Right ventricle myocardium inferior (tissue), 1 donor: ENCODE measurements at places on chromosomes 3 and 15.

DNA sequence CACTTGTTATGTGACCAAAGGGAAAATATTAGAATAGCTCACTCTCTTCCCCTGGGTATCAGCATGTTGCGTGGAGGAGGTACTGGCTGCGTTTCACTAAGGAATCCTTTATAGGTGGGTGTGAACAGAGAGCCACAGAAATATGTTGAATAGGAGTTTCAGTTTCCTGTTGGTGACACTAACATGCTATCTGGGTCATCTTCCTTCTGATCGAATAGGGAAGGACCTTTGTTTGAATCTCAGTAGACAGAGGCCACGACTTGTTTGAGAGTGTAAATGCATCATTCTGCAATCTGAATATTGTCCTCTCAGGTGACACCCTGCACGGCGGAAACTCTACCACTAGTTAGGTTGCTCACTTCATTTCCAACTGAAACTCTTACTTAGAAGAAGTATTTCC lies 157.9 kb upstream of the SLC2A2 start:
- DNase-seq, result no peak

DNA sequence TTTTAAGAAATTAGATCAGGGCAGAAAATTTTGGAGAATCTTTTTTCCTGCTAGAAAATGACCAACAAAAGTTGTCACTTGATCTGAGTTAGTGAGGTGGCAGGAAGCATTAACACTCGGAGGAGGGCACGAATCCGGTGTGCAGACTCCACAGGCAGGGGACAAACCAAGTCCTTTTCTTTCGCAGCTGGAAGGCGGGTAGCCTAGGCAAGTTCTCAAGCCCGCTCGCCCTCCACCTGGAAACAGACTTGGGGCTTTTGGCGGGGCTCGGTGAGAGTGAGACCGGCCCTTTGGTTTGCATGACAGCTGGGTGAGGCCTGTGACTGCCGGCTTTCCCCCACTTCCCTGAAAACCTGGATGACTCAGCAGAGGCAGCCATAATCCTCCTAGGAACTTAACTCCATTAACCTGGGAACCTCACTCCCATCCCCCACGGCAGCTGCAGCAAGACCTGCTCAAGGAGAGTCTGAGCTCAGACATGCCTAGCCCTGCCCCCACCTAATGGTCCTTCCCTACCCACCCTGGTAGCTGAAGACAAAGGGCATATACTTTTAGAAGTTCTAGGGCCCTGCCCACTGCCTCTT lies 134.8 kb downstream of the MFSD1 start:
- DNase-seq, result no peak

- no peak for DNase-seq
Measured at GRCh38 chr15:32659340-32660155, 18.0 kb downstream of the SCG5 start.

DNA sequence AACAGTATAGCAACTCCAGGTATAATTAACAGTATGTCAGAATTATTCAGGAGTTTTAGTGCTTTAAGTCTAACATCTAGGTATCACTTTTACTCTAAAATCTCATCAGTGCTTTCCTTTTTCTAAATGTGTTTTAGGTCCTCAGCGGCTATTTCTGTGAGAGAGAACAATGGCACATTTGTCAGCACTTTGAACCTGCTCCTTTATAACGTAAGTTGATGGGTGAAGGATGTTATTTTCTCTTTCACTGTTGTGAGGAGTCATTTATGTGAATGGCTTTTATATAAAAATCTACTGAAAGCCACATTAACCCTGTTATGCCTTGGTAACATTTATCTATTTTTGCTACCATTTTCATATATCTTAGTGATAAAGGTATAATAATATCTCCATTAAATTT lies 22.8 kb downstream of the ZPLD1 start:
- no peak for DNase-seq

- no peak for DNase-seq
Measured at GRCh38 chr15:46646490-46646889, 1011.7 kb downstream of the SQOR start.

DNA sequence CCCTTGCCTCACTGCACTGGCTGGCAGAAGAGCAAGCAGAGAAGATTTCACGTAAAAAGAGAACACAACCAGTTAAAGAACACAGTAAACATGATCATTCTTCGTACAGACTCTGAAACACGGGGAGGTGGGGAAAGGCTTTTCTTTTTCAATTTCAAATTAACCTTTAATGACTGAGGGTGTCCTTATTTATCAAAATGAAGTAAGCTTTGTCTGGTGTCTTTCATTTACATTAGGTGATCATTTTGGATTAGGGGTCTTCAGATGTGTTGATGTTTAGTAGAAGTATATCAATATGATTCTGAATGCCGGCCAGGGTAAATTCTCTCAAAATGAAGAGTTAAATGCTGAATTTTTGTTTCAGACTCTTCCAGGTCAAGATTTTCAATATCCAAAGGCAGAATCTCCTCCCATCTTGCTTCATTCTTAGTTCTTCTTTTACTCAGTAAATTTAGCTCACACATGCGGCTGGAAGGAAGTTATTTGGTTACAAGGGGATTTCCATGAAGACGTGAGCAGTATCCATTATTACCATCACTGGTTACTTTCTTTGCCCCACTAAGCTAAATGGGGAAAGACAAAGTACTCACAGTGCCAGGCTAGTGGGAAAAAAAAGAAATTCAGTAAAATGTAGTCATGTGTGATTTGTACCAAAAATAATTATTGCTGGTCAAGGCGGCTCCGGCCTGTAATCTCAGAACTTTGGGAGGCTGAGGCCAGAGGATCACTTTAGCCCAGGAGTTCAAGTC lies 272.2 kb upstream of the NR2F2 start:
- DNase-seq, result no peak

DNA sequence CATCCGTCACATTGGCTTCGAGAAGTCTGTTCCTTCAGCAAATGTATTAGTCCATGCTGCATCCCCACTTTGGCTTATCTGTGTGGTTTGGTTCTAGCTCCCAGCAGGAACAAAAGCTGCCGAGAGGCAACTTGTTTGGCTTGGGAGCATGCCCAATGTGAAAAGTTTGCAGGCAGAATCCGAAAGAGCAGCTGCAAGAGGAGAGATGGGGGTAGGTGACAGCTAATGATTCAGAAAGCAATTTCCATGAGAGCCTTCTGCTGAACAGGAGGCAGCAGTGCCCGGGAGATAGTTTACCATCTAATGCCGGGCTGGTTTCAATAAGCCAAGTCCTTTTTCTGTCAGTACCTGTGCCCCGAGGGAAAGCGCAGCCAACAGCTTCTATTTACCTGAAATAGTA lies 60.2 kb downstream of the GRM7 start:
- no peak for DNase-seq

DNA sequence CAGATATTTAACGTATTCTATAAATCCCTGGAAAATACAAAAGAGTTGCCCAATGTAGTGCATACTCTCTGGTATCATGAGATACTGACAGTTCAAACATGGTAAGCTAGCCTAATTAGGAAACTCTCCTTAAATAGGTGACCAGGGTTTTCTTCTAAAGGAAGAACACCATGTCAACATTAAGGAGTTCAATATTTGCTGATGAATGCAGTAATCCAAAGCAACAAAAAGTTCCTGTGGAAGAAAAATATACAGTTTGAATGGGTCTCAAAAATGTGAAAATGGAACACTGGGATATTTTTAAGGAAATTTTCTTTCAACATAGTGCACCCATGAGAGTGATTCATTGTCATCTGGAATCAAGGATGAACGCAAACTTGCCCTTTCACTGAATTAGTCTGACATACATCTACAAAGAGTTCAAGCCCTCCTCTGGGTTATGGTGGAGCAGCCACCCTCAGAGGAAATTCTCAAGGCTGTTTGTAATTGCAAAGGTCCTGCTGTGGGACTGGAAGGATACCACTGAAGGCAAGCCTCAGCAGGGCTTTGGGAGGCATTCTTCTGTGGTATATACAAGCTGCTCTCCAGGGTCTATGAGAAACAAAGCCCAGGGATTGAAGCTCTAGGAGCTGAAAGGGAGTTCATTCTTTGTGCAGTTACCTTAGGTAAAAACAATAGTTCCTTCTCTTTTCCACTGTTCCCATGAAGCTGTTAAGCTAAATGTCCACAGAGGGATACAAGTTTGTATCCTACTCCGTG lies 700.3 kb downstream of the TUSC7 start:
- no peak for DNase-seq

DNA sequence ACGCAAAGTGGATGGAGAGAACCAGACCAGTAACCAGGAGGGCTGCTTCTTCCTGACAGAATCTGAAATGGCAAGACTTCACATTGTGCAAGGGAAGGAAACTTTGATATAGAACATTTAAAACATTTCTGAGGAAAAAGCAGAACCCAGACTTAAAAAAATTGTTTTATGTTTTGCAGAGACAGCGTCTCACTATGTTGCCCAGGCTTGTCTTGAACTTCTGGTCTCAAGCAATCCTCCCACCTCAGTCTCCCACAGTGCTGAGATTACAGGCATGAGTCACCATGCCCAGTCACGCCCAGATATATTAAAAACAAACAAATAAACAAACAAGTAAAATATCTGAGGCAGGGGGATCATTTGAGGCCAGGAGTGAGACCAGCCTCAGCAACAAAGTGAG lies 46.2 kb downstream of the CRTAP start:
- no peak for DNase-seq

DNA sequence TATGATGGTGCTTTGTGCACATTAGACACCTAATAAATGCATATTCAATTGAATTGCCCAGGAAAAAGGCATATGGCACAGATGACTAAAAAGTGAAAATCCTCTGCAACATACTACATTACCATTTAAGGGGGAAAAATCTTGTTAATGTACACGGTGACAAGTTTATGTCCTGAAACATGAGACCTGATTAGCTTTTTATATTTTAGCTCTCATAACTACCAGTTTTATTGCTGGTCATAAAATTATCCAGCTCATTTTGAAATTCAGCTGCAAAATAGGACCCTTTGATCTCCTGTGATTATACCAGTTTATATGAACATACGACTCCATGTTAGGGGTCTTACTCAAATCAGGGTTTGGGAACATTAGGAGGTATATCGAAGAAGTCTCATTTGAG lies 684.6 kb upstream of the CCDC54 start:
- DNase-seq, result no peak

DNA sequence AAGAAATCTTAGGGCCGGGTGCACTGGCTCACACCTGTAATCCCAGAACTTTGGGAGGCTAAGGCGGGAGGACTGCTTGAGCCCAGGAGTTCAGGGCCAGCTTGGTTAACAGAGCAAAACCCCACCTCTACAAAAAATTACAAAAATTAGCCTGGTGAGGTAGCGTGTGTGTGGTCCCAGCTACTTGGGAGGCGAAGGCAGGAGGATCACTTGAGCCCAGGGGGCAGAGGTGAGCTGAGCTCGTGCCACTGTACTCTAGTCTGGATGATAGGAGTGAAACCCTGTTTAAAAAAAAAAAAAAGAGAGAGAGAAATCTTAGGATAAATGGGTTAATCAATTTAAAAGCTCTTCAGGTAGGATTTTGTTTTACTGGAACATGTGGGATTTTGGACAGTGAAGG lies 31.2 kb upstream of the DUT start:
- no peak for DNase-seq

DNA sequence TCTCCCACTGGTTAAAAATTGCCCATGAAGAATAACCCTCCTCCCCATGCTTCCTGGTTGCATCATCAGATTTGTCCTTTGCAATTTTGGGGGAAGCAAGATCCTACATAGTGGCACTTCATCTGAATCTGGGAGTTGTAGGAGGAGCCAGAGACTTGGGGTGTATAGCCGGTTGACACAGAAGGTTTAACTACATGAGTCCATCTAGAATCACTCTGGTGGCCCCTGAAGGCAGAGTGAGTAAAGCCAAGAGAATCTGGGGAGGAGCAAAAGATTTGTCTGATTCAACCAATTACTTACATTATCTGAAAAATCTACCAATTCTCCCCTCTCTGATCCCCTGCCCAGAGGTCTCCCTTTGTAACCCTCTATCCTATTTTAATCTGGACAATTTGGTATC lies 50.1 kb downstream of the SYN2 start:
- no peak for DNase-seq

- DNase-seq, result no peak
Measured at GRCh38 chr3:169094204-169094603, 569.3 kb downstream of the MECOM start.

- no peak for DNase-seq
Measured at GRCh38 chr3:152434142-152434541, 165.4 kb downstream of the MBNL1 start.

DNA sequence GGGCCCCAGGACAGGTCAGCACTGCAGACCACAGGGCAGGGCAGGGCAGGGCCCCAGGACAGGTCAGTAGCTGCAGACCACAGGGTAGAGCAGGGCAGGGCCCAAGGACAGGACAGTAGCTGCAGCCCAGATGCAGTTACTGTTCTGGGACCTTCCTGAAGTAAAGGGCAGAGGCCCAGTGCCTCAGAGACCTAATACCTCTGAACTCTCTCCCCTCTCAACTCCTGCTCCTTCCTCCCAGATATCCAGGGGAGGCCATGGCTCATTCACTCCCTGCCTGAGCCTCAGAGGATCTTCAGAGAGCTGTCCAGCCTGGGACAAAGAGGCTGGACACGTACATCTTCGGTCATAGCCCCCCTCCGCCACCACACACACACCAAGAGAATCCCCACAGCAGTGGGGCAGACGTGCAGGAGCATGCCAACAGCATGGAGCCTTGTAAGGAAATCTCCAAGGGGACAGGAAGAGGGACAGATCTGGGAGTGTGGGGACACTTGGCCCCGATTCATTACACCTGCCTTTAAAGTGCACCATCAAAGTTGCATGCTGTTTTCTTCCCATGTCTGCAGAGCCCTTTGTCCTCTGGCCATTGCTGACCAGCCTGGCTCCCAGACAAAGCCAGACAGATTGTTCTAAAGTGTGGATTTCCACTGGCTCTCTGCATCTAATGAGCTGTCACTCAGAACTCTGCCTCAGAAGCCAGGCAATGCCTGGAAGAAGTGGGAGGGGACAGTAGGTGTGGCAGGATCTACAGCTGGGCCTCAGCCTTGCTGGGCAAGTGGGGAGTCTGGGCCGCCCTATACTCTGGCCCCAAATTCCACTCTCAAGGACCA lies 24.2 kb upstream of the BUB1B start:
- DNase-seq, result no peak

GRCh38 chr3:112233083-112233482 lies 60.9 kb downstream of the SLC9C1 start:
- DNase-seq, result peak; percentile 20

DNA sequence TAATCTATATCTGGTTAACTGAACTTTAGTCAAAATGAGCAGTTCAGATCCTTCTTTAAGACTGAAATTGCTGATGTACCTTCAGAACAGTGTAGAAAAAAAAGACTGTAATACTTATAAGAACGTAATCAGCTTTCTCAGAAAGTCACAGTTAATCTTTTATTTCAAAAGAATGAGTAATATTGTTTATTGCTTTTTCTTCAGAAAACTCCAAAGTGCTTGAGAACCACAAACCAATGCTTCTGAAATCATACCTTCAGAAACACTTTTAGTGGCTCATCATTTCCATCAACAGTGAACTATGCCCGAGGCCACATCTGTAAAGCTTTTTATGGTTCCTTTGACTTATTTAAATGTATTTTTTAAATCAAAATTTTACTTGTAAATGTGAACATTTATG lies 33.3 kb upstream of the CLASP2 start:
- DNase-seq, result no peak

- DNase-seq, result peak; percentile 88
Measured at GRCh38 chr15:45635191-45635638, 386 bp downstream of the SQOR start.

GRCh38 chr15:94125156-94125555 lies 106.2 kb upstream of the MCTP2 start:
- no peak for DNase-seq
